ENCODE measurements at places on chromosomes 1 and 21. TPM values are rescaled to one million over a fixed set of nuclear protein-coding genes. Genes with fewer than 3 reads are reported as not detected.

DNA sequence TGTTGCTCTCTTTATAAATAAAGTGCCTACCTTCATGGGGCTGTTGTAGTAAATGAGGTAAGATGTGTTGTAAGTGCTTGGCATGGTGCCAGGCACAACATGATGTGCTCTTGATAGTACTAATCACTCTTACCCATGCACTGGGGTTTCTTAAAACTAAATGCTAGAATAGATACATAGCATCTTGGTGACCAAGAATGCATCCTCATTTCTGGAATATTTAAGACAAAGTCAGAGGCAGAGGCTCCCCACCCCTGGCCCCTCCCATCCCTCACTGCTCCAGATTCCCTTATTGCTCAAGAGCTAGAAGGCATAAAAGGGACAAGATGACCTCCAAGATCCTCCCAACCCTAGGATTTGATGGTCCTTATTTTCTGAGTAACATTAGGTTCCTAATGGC, 61.3 kb downstream of the GLUL start:
- DNase-seq: no peak

Gene TTC24
- total RNA-seq: not detected

Gene ICOSLG
- total RNA-seq: not detected

Gene ATAD3A
- total RNA-seq: 46.3 TPM

- no peak for DNase-seq
Observed at GRCh38 chr1:151292207-151293030, 10.3 kb downstream of the ZNF687 start.

Gene PLA2G5
- total RNA-seq: 8.5 TPM

DNA sequence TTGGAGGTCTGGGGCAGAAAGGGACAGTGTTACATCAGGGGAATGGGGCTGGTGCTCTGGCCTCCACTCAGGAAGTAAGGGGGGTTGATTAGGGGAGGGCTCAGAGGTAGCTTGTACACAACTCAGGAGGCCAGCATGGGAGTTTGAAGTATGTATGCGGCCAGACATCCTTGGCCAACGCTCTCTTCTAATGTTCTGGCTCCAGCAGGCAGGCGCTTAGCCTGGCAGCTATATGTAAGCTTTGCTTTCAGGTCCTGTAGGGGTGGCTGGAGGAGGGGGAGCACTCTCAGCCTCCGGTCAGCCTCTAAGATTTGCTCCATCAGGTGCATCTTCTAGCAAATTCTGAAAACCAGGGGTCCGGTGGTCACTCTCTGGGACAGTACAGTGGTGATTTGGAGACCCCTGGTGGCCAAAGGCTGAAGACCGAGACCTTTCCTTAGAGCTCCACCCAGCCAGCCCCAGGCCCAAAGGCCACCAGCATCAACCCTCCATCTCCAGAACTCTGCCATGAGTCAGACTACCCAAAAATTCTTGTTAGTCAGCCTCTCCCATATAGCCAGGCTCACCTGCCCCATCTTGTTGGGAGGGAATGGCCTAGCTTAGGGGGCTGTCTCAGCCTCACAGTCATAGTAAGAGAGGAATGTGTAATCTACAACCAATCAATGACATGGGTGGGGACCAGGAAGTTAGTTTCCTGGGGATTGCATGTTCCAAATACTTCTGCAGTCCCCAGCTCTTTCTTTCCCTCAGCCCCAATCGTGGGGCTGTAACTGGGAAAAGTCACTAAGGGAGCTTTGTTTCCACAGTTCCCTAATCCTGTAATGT, 9.7 kb upstream of the COL8A2 start:
- peak; percentile 81 for DNase-seq

DNA sequence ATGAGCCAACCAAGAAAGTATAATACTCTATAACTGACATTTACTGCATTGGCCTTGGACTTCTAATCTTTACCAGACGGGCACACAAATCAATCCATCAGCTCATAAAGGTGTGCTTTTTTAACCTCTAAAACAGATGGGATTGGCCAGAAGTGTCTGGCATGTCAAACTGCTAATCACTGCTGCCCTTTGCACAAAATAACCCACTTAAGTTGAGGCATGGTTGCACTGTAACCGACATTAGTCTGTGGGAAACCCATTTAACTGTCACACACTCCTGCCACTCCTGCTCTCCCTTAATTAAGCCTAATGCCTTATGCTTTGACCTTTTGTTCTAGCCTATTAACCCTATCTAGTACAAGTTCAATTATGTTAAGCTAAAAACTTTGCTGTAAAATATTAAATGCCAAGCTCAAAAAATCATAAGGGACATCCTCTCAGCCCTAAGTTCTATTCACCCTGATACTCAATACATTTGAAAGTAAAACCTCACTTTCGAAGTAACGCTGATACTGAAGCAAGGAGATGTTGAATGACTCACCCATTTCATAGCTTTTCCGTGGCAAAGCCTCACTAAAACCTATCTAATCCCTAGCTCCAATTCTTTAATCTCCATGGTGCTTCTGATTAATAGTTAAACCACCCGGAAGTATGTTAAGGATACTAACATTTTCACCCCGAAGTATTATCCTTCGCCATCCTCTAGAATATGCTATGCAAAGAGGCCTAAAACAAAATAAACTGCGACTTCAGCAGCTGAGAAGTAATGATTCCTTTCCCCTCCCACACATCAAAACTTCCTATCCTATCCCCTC, 12.9 kb downstream of the NRIP1 start:
- no peak for DNase-seq

Gene MAP10
- total RNA-seq: 0.85 TPM

Gene C1orf159
- 23.7 TPM for total RNA-seq

Gene CTNNBIP1
- 74.1 TPM for total RNA-seq

- DNase-seq: no peak
Observed at GRCh38 chr1:232333419-232333767, 296.5 kb downstream of the SIPA1L2 start.

GRCh38 chr1:233433436-233434210, 106.1 kb downstream of the MAP3K21 start:
- no peak for DNase-seq

Gene PLCH2
- not detected for total RNA-seq

GRCh38 chr1:19635646-19636045, 8.5 kb upstream of the NBL1 start:
- peak; percentile 89 for DNase-seq

Gene SERPINC1
- 3.7 TPM for total RNA-seq

DNA sequence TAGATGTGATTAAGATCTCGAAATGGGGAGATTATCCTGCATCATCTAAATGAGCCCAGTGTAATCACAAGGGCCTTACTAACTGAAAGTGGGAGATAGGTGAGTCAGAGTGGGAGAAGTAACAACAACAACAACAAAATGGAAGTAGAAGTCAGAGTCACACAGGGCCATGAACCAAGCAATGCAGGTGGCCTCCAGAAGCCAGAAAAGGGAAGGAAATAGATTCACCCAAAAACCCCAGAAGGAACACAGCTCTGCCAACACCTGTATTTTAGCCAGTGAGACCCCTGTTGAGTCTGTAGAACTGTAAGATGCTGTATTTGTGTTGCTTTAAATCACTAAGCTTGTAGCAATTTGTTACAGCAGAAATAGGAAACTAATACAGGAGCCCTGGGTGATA, 4.1 kb downstream of the TAGLN2 start:
- no peak for DNase-seq

GRCh38 chr1:99662539-99663080, 16.7 kb downstream of the PALMD start:
- no peak for DNase-seq

DNA sequence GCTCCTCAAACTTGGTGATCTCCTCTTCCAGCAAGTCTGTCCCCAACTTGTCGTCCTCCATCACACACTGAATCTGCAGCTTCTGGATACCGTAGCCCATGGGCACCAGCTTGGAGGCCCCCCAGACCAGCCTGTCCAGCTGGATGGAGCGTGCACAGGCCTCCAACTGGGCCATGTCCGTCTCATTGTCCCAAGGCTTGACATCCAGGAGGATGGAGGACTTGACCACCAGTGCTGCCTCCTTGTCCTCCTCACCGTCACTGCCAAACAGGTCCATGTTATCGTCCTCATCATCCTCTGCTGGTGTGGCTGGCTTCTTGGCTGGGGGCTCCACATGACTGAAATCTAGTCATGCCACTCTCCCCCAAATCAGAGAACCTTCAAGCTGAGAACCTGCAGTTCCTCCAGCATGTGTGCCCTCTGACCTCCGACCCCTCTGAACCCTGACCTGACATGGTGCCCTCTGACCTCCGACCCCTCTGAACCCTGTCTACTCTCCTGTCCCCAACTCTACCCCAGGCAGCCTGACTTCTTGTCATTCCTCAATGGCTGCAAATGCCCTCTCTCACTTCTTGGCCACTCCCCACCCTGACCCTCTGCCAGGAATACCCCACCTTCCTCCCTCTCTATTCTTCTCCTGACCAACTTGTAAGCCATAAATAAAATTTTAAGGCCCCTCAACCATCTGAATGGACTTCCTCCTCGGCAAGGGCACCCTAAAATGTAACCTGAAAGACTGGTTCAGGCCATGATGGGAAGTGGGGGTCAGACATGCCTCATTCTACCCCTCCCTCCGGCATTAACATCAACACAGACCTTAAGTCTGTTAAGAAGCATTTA, 275.7 kb upstream of the C1orf174 start:
- no peak for DNase-seq

Measured in ascending aorta (tissue), 2 donors.